AG20443 (cell line): ENCODE measurements at places on chromosomes 4 and X.

- peak; percentile 9 for DNase-seq
Measured at GRCh38 chrX:45669715-45670340, 469.2 kb upstream of the DIPK2B start.

DNA sequence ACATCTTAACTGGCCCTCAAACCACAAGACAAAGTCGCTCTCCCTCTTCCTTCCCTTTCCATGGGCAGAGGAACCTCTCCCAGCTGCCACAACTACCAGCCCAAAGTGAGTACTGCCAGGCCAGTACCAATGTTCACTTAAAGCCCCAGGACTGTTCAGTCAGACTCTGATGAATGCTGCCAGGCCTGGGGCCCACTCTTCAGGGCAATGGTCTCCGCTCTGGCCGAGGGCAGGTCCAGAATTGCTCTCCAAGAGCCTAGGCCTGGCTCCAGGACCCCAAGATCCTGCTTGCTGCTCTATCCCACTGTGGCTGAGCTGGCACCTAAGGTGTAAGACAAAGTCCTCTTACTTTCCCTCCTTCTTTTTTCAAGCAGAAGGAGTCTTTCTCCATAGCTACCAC lies 790.9 kb downstream of the KLHL13 start:
- DNase-seq, result no peak

- peak; percentile 58 for DNase-seq
Measured at GRCh38 chrX:39820938-39821708, 276.6 kb downstream of the BCOR start.

- DNase-seq, result no peak
Measured at GRCh38 chr4:123659262-123659661, 262.7 kb downstream of the SPRY1 start.

GRCh38 chr4:37604461-37604860 lies 81.7 kb downstream of the RELL1 start:
- peak; percentile 51 for DNase-seq

GRCh38 chr4:16360694-16361262 lies 134.5 kb upstream of the TAPT1 start:
- DNase-seq, result no peak

DNA sequence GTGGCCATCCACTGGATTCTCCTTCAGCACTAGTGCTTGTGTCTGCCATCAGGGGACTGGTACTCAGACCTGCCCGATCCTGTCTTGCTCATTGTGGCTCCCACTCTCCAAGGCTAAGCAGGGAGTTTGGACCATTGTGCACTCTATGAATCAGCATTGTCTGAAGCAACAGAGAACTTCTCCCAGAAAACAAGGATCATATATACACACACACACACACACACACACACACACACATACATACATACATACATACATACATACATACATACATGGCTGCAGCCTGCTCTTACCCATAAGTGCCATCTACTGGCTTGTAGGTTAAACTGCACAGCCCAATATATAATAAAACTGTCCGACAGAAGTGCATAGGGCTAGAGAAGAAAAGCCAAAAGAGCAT lies 345.3 kb upstream of the LCORL start:
- no peak for DNase-seq

DNA sequence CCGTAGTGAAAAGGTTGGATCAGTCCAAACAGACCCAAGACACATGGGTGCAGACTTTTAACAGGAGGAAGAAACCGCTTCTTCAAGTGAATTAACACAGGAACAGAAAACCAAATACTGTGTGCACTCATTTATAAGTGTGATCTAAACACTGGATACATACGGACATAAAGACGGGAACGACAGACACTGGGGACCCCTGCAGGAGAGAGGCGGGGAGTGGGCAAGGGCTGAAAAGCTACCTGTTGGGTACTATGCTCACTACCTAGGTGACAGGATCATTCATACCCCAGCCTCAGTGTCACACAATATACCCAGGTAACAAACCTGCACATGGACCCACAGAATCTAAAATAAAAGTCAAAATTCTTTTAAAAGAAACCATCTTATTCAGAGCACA lies 326.0 kb upstream of the NOCT start:
- DNase-seq, result no peak

DNA sequence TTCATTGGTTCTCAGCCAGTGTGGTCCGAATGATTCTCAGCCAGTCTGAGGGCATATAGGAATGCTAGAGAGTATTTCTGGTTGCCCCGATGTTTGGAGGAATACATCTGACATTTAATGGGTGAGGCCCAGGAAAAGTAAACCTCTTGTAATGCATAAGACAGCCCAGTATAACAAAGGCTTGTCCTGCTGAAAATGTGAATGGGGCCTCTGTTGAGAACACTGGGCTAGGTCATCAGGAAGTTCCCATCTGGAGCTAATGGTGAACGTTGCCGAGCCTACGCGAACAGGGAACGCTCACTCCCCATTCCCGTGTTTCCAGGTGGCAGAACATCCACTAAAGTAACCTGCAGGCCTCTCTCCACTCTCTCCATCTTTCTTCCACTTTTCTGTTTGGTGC lies 132.0 kb upstream of the CLNK start:
- no peak for DNase-seq

DNA sequence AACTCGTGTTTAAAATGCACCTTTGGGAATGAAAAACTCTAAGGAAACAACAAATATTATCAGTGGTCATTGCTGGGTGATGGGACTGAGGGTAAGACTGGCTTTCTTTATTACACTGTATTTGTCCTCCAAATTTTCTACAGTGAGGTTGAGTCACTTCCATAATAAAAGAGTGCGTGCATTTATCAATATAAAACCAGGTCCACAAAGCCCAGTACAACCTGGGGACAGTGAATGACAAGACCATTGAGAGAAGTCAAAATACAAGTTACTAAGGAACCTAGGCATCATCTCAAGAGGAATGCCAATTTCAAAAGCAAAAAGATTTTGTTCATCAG lies 76.4 kb downstream of the MAGED4 start:
- no peak for DNase-seq

DNA sequence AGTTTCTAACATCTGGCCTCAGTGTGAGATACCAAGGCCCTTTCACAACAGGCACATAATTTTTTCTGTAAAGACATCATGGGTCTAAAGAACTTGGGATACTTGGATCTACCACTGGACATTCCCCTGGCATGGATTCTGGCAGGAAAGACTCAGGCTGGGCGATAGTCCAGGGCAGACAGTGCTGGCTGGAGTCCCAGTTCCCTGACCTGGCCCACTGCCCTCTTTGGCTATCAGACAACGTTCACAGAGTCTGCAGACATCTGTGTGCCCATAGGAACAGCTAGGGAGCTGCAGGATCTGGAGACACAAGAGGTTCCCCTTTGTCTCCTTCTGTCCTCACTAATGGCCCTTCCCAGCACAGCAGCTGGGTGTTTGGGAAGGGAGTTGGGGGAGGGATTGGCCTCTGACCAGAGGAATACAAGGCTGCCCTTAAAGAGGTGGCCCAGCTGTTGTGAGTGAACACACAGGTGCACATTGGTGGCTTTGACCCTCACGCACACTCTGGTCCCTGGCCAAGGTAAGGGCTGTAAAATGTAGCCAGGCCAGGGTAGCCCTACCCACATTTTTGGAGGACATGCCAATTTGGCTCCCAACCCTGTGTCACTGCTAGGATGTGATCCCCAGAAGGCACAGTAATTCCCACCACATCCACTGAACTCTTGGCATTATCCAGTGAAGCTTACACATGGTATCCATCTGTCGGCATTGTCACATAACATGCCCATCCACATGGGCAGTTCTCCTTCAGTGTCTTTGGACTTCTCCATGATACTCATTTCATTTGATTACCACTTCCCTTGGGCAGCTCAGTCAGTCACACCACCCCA lies 72.3 kb downstream of the SOX3 start:
- peak; percentile 16 for DNase-seq

- DNase-seq, result no peak
Measured at GRCh38 chrX:130139474-130140201, 26.0 kb downstream of the AIFM1 start.

GRCh38 chr4:72975488-72975784 lies 94.1 kb downstream of the COX18 start:
- no peak for DNase-seq

GRCh38 chrX:119512146-119512800 lies 44.0 kb downstream of the SLC25A5 start:
- peak; percentile 85 for DNase-seq

- DNase-seq, result no peak
Measured at GRCh38 chr4:125838924-125839323, 524.2 kb downstream of the FAT4 start.

GRCh38 chr4:8039853-8040252 lies 100.2 kb upstream of the AFAP1 start:
- DNase-seq, result no peak

DNA sequence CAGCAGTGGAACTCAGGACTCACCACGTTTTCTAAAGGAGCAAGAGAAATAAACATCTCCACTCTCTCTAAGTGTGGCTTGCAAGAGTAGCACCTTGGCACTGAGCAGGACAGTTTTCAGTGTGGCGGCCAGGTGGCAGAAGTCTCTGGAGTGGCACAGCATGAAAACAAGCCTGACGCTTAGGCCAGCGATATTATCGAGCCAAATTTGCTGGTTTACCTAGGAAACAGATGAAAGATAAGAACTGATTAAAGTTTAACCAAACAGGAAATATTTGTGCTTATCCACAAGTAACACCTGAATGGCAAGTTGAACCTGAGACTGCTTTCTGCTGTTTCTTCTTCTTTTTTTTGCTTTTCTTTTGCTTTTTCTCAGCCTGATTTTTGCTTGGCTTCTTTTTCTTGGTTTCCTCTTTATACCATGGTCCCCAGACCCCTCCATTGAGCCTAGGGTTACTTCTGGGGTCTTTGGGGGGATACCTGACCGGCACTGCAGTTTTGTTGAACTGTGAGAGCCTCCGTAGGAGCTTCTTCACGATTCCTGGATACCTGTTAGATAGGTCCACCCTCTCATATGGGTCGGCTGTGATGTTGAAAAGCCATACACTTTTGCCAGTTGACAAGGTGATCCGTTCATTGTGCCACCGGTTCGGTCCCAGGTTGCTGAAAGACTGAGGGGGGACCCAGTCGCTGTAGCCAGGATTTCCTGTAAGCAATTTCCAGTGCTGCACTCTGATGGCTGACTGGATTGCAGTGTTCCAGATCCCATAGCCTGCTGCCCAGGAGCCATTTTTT lies 77.3 kb downstream of the ARSJ start:
- no peak for DNase-seq

GRCh38 chrX:50827996-50828395 lies 14.0 kb upstream of the SHROOM4 start:
- no peak for DNase-seq

DNA sequence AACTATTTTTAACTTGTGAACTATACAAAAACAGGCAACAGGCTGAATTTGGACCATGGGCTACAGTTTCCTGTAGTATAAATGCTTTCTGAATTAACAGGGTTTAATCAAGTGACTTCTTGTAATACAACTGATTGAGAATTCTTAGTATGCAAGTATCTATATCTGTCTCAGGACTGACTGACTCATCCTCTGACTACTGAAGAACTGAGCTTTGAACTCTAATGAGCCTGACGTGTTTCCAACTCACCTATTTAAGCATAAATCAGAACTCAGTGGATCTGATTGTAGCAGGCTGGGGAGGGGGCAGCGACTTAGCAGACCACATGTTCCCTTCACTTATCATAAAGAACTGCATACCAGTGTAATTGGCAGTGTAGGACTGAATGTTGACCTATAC lies 7.8 kb downstream of the SPATA4 start:
- DNase-seq, result no peak

DNA sequence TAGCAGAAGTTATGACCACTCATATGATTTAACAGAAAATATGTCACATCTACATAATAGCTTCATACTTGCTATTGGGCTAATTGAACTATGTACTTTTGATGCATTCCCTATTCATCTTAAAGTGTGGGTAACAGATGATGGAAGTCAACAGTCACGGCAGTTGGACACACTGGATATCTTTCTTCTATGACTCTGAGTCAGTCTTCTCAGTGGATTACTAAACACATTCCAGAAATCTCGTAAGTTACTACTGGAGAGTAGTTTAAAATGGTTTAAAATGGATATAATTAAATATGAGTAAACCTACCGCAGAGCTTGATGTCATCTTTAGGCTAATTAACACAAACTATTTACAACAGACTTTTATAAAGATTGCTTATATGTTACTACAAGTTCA lies 30.1 kb upstream of the CFAP299 start:
- peak; percentile 62 for DNase-seq

DNA sequence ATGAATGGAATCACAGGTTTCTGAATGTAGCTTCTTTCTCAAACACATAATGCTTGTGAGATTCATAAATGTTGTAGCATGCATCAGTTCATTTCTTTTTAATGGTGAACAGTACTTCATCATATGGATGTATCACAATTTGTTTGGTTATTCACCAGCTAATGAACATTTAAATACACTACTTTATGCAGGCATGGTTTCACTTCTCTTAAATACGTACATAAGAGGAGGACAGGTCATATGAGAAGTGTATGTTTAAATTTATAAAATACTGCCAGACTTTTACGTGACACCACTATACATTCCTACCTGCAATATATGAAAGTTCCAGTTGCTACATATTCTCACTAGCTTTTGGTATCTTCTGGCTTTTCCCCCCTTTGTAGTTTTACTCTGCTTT lies 65.4 kb downstream of the ANKRD17 start:
- DNase-seq, result no peak

DNA sequence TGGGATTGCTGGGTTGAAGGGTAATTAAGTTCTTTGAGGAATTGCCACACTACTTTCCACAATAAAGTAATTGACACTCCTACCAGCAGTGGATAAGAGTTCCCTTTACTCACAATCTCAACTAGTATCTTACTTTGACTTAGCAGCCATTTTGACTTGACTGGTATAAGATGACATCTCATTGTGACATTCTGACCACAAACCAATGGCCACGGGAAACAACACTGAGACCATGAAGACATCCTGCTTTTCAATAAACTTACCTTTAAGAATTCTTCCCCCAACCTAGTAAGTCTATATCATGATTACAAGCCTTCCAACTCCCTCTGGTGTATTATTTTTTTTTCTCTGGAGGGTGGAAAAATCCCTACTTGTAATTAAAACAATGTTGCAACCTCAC lies 66.9 kb upstream of the WDR1 start:
- DNase-seq, result no peak
